ENCODE measurements at places on chromosomes 5 and 9.

DNA sequence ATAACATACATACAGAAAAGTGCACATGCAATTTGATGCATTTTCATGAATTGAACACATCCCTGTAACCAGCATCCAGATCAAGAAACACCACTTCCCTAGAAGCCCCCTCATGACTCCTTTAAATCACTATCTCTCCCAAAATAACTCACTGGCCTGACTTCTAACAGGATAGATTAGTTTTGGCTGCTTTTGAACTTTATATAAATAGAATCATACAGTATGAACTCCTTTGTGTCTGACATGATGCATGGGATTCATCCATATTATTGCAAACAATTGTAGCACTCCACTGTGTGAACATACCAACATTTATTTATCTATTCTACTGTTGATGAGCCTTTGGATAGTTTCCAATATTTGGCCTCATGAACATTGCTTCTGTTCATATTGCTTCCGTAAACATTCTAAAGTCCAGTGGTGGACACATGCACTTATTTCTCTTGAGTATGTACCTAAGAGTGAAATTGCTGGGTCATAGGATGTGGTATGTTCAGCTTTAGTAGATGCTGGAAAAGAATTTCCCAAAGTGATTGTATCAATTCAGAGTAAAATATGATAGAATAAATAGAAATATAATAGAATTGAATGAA is 148.7 kb upstream of the GDNF start:
- no peak for DNase-seq

- no peak for DNase-seq
These were observed 21.5 kb upstream of the DOCK2 start for GRCh38 chr5:169615561-169615960.

- no peak for DNase-seq
These were observed 63.8 kb downstream of the SNCAIP start for GRCh38 chr5:122375801-122376200.

GRCh38 chr5:31587546-31587945 is 51.4 kb upstream of the PDZD2 start:
- no peak for DNase-seq

Measured in stimulated activated CD4-positive, alpha-beta T cell treated with anti-CD3 and anti-CD28 coated beads, TNF-alpha, amount 100 ng/mL, for 4 hours (primary cell).